ENCODE measurements at places on chromosomes 2 and 18.

DNA sequence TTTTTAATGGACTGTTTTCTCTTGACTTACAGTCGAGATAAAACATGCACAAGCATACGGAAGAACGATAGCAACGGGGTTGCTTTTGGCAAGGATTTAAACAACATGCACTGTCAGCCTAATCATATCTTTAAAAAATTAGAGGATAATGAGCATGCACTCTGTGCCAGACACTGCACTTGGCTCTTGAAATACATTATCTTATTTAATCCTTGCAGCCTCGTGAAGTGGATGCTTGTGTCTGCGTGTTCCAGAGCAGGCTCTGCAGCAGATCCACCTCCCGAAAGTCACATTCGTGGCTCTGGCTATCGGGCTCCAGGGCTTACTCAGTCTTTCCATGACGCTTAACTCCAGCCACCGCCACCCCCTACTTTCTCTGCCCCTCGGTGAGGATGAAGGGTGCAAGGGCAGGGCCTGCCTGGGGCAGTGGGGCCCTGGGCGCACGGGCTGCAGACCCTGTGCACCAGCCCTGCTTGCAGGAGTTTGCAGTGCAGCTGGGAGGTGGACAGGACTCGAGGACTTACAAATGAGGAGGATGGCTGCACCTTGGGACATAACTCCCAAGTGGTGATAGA is 61.7 kb downstream of the ACKR3 start:
- no peak for DNase-seq

DNA sequence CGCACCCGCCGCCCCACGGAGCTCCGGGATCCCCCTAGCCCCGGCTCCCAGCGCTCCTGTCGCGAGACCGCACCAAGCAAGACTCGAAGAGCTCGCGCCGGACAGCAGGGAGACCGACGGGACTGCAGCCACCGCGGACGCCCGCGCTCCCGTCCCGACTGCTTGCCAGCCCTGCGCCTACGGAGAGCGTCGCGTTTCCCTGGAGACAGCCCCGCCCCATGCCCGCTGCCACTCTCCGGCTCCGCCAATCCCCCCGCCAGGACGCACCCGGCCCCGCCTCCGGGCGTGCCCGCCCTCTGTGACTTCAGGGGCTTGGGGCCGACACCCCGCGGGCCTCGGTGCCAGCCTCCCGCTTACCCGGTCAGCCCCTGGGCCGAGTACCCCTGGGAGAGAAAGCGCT is at the start of gene ANKMY1:
TSS of gene ANKMY1 (minus strand) at position 181 of the 400 bp plus-strand sequence. CDS start 653 bp downstream, outside the sequence.
- peak; percentile 85 for DNase-seq

DNA sequence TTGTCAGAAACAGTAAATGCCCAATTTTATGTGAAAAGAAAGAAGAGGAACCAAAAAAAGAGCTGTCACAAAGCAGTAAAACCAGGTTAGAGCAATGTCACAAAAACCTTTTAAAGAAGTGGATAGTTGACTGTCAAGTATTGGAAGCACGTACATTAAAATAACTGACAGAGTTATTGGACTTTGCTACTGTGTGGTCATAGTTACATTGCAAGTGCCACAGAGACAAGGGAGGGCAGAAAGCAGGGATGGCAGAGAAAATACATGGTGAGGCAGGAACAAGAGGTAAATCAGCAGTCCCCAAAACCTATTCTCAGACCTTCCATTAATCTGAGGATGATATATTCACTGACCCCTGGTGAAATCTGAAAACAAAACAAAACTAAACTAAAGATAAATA is 116.3 kb downstream of the LRP1B start:
- DNase-seq, result no peak

DNA sequence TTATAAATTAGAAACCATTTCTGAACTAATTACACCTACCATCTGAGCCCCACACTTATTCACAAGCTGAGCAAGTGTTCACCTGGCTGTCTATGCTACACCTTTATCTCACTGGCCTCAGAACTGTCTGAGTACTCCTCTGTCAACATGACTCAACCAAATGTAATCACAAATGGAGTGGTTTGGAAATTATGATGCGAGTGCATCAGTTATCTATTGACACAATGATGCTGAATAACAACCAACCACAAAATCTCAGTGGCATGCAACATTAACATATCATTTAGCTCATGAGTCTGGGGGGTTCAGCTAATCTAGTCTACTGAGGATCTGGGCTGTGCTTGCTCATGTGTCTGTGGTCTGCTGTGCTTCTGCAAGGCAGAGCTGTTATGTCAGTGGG is 184.2 kb upstream of the NXPH2 start:
- no peak for DNase-seq

DNA sequence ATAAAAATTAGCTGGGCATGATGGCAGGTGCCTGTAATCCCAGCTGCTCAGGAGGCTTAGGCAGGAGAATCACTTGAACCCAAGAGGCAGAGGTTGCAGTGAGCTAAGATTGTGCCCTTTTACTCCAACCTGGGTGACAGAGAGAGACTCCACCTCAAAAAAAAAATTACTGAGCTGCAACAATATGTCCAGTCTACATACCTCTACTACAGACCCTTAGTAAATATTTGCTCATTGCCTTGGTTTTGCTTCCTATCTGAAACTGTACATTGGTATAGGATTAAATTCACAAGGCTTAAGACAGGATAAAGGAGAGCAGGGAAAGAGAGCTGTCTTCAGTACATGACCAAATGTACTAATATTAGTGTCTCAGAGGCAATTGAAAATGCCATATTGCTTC is 8.1 kb upstream of the MGAT4A start:
- no peak for DNase-seq

DNA sequence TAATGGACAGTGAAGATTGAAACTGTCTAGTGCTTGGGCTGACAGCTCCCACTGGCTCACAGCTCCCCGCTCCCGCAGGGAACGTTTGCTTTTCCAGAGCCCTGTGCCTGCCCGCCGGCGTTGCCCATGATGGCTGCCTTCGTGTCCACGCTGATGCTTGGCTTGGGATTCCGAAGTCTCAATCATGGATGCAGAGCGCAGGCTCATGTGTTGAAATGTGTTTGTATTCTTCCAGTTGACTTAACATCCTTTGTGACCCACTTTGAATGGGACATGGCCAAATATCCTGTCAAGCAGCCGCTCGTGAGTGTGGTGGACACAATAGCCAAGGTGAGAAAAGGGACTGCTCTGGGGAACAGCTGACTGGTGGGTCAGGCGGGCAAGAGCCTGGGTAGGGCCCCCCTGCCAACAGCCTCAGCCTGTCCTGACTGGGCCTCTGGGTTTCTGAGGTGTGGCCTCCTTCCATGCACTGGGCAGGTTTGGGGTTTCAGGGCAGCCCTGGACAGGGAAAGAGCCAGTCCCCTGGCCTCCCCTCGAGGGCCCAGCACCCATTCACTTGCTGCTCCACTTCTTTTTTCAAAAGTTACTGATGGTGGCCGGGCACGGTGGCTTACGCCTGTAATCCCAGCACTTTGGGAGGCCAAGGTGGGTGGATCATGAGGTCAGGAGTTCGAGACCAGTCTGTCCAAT is 42.8 kb downstream of the ATP6V1C2 start:
- DNase-seq, result no peak

DNA sequence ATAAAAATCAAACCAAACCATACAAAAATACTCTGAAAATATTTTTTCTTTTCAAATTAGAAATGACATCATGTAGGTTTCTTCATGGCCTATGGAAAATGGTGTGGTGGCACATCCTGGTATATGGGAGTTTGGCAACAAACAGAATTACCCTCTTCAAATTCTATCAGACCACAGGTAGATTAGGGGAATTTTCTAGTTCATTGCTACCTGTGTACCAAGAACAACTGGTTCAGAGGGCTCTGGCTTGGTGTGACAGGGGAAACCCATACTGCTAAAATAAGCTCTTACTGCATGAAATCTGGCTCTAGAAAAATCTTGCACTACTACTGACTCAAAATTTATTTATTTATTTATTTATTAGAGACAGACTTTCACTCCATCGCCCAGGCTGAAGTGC is 63.4 kb upstream of the PELI1 start:
- DNase-seq, result no peak

- no peak for DNase-seq
Measured at GRCh38 chr2:216279031-216279430, 93.3 kb downstream of the MARCHF4 start.
